ENCODE measurements at places on chromosomes 5 and 9.

GRCh38 chr5:1488882-1489680 lies 34.7 kb downstream of the LPCAT1 start:
- no peak for DNase-seq

DNA sequence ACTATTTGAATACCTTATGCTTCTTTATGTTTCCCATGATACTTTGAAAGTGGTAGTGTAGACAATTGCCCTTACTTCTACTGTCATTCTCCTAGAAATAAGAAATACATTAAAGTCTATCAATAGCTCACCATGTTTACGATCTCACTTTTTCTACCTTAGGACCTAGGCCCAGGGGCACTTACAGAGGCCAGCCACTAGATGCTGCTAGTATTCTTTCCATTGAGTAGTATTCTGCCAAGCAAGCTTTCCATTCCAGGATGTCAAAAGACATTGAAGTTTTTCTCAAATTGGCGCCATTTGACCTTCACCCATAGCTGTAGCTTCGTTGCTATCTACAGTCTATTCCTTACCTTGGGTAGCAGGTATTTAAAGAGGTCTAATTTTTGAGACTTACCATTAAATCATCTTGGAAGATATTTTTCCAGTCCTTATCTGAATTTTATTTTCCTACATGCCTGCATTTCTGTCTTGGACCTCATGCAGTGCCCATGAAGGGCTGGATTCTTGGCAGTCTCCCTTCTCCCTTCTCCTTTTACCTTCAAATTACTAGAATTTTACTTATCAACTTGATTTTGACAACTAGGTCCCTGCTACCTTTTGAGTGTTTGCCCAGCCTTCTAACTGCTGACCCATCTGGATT lies 246.0 kb upstream of the NUDT12 start:
- no peak for DNase-seq

- no peak for DNase-seq
Measured at GRCh38 chr5:158903006-158903405, 196.7 kb downstream of the EBF1 start.

DNA sequence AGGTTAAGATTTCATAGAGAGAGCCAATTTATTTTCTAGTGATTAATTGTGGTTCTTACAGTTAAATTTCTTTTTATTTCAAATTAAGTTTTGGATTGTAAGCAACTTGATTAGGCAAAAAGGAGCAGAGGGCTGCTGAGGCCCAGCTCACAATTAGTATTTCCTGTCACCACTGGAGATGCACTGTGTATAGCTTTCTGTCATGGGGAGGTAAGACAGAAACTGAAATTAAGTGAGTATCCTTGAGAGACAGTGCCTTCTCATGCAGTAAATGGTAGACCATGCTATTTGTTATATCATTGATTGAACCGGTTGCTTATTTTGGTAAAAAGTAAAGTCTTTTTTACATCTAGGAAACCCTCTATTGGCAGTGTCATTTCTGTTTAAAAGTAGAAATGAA lies 190.7 kb downstream of the CCDC171 start:
- DNase-seq = no peak

- DNase-seq = no peak
Measured at GRCh38 chr9:133428617-133429101, 6.5 kb downstream of the ADAMTS13 start.

DNA sequence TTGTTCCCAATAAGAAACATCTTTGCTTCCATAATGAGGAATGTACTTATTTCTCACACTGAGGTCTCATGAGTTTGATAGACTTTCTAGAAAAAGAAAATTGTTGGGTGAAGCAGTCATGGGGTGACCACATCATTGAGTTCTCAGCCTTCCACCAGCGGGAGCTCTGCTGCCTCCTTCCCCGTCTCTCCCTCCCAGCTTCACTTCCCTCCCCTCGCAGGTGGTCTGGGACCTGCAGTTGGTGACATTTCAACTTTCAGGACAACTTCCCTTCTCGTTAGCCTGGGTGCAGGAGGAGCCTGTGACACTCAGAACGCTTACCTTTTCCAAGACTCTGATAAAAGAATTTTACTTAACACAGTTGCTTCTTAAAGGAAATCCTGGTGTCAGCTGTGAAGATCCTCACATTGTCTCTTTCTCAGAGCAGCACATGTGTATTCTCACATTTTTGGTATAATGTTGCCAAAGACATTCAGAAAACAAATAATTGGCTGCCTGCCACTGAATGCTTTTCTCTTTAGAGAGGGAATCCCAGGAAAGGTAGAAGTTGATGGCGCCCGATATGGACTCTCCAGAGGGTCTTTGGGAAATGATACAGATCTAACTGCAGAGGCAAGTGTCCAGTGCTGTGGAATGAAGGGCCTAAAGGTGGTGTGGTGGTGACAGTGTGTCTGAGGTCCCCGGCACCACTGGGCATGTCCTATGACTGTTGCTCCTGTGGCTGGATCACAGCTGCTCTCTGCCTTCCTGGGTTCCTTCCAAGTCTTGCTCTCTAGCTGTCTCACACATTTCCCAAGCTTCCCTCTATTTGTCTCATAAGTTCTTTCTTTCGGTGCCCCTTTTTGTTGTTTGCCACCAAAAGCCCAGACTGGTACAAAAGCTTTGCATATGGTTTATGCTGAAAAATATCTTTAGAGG lies 238.1 kb downstream of the GAS1 start:
- no peak for DNase-seq

DNA sequence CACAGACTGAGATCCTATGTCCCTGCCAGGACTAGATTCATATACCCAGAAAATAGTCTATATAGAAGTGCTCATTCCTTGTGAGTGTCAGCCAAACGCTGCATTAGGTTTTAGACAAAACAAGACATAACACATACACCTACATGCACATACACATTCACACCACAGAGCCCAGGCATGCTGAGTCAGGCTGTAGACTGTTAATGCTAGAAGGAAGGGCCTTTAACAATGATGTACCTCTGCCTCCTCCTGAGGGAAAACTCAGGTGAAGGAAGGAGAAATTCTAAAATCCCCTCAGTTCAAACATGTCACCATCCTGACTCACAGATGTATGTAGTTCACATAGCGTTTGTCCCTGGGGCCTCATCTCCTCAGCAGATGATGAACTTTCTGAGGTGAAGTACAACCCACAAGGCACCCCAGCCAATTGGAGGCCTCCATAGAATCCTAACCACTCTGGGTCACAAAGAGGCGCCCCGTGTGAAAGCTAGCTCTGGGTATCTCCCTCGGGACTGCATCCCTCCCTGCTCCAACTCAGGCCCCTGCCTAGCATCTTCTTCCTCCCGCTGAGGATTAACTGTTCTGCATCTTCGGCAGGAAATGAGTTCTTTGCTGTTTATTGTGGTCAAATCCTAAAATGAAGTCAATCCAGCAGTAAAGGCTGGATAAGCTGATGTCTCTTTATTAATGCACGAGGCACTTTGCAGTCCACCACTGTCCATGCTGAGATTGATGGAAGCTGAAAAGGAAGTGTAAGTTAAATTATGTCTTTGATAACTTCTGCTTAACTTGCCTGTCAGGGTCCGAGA lies 40.8 kb upstream of the FSTL4 start:
- no peak for DNase-seq

DNA sequence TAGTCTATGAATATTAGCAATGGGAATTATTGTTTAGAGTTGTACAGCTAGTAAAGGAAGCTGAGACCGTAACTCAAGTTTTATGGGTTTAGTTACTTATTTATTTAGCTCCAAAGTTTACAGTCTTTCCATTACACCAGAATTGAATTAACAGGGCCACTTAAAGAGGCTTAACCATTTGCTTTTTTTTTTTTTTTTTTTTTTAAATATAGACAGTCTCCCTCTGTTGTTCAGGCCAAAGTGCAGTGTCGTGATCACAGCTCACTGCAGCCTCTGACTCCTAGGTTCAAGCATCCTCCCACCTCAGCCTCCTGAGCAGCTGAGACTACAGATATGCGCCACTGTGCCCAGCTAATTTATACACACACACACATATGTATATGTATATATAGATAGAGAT lies 1.4 kb upstream of the TTC1 start:
- no peak for DNase-seq

GRCh38 chr5:116912221-116912620 lies 337.6 kb upstream of the SEMA6A start:
- no peak for DNase-seq

- DNase-seq = no peak
Measured at GRCh38 chr9:128275198-128276007, at the start of gene GOLGA2. Gene GOLGA2 (minus strand): TSS chr9:128276007. CDS start chr9:128275976, 31 bp downstream.

DNA sequence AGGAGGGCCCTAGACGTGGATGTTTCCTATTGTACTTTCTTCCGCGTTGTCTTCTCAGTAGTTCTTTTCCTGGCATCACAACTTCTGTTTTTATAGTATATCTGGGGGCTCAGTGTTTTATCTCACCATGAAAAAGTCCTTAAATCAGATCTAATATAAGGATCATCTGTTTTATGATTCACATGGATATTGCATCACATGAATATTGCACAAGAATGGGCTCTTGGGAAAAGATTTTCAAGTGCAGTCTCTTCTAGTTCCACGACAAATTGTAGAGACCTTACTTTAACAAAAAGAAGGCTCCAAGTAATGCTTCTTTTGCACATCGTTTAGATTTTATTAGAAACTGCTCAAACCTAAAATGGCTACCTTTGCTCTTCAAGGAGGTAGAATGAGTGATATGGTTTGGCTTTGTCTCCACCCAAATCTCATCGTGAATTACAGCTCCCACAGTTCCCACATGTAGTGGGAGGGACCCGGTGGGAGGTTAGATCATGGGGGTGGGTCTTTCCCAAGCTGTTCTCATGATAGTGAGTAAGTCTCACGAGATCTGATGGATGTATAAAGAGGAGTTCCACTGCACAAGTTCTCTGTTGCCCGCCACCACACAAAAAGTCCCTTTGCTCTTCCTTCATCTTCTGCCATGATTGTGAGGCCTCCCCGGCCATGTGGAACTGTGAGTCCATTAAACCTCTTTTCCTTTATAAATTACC lies 53.7 kb upstream of the FAM120A start:
- no peak for DNase-seq

DNA sequence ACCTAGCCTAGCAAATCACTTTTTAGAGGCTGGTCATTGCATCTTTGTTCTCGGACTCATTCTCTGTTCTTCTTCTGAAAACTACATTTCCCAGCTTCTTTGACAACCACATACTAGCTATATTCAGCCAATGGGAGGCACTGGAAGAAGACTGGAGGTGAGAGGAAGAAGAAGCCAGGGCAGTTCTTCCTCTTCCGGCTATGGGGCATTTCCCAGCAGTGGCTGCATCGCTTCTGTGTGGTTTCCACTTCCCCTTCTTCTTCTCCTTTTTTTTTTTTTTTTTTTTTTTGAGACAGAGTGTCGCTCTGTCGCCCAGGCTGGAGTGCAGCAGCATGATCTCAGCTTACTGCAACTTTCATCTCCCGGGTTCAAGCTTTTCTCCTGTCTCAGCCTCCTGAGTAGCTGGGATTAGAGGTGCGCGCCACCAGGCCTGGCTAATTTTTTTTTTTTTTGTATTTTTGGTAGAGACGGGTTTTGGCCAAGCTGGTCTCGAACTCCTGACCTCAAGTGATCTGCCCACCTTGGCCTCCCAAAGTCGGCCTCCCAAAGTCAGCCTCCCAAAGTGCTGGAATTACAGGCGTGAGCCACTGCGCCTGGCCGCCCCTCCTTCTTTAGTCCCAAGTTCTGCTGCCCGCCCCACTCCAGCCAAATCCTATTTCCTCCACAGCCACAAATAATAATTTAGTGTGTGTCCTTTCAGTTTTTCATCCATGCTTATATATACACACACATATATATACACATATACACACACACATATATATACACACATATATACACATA lies 6.9 kb upstream of the UBAP1 start:
- no peak for DNase-seq

DNA sequence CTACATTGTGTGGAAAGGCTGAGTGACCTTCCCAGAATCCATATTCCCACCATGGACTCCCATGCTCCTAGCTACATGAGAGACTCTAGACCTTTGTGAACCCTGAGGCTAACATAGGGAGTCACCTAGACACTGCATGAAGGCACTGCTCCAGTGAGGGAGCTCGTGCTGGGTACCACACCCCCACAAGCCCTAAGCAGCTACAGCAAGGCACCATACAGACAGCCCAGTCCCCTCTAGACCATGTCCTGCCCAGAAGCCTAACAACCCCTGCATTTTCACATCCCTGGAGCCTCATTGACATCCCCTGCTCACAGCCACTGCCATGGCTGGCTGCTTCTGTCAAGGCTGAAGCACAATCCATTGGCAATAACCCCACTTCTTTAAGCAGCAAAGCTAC lies 176.5 kb upstream of the CTNND2 start:
- DNase-seq = no peak

DNA sequence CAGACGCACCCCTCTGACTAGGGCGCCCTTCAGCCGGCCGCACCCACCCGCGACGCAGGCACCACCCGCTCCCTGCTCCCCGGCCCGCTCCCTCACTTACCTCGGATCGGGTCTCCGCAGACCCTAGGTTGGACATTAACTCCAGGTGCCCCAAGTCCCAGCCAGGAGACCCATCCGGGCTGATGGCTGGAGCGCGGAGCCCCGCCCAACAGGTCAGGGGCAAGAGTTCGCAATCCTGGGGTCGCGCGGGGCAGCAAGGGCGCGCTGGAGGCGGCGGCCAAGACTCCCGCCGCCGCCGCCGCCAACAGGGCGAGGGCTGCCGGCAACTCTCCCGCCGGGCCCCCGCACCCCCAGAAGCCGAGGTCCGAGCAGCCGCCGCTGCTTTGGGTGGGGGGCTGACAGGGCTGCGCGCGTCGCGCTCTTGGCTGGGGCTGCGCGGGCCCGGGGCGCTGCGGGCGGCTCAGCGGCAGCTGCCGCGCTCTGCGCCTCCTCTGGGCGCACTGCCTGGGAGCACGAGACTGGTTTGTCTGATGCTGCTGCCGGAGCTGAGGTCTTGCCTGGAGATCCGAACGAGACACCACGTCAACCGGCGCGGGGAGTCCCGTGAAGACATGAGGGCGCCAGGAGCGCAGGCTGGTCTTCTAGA lies at the start of gene GDNF:
Gene GDNF, minus strand, starts transcription at position 635 of the 646 bp plus-strand sequence. CDS start 5,245 bp downstream, outside the sequence.
- no peak for DNase-seq

- no peak for DNase-seq
Measured at GRCh38 chr5:43422143-43422542, 10.0 kb upstream of the CCL28 start.
